ENCODE measurements at places on chromosomes 2 and 18.

DNA sequence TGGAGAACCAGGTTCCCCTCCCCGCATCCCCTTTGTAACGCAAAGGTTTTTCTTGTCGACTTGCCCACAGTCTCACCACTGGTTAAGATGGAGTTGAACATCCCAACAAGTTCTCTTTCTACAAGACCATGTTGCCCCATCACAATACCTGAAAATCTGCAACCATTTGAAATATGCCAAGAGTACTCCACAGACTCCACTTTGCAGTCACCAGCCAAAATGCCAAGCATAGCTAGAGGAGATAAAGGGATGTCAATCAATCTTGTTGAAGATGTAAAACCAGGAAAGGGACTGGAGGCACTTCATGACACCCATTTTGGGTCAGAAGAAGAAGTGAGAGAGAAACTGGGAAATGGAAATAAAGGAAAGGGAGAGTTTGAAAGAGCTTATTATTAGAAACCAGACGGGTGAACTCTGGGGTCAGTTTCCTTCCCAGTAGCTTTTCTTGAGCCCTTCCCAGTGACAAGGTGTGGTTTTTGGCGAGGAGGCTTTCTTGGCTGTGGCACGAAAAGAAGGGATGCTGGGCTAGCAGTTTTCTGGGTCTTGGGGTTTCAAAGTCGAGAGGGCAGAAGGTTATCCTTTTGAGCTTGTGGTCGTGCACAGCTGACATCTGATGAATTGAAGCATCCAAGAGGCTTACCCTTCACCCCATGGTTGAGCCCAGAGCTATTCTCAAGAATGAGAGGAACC is 79.3 kb downstream of the ACAA2 start:
- DNase-seq: no peak

DNA sequence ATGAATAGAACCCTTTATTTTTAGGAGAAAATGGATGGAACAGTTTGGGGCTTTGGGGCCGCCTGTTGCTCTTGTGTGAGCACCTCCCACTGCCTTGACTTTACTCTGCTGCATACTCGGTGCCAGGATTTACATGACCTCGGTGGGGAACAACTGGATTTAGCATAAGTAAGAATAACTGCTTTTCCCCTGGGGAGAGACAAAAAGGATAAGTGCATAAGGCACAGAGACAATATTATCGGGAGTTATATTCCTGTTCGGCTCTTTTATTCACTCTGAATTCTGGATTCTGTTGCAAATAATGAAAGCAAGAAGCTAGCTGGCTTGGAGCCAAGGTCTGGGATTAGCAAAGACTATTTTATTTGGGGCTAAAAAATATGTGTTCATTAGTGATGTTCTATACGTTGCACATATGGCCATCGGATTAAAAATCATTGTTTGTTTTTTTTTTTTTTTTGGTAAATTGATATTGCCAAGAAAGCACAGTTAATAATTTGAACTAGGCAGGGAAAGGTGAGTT is 69.8 kb downstream of the CYBRD1 start:
- no peak for DNase-seq

GRCh38 chr2:222802514-222803196 is 58.2 kb upstream of the ACSL3 start:
- no peak for DNase-seq

DNA sequence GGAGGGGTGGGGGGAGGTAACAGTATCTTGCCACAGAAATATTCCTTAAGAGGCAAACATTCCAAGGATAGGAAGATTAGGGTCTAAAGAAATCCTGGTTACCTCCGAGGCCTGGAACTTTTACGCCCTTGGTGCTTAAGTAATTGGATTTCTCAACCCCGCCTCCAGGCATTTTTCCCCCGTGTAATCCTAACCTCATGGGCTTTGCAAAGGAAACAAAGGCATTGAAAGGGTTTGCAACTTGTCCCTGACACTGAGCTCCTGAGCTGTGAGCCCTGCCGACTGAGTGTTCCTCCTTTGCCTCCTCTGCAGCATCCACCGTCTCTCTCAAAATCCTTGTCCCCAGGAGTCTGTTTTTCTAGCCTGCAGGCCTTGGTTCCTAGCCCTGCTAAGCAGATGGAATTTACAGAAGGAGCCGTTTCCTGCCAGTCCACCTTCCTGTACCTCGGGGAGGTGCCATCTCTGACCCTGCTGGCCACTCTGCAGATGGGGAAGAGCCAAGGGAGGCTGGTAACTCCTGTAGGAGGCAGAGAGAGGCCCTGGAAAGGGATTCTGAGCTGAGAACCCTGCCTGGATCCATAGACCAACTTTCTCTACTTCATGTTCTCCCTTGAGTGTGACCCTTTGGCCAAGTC is 24.2 kb downstream of the TET3 start:
- DNase-seq: no peak

- DNase-seq: no peak
Observed at GRCh38 chr2:128091726-128092080, 703 bp downstream of the UGGT1 start.

DNA sequence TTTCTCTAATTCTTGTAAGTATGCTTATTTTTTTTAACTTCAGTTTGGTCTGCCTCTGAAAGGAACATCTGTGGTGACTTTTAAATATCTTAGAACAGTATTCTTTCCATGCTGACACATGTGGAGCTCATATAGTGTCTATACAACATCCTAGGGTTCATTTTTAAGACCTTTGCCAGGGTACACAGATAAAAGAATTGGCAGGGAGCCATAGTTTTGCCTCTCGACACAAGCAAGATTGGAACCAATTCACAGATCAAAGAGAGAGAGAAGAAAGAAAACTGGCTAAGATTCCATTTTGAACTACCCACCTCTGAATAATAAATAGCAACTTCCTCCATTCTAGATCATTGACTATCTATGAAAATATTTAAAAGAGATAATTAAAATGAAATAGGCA is 142.7 kb upstream of the ST6GAL2 start:
- no peak for DNase-seq

DNA sequence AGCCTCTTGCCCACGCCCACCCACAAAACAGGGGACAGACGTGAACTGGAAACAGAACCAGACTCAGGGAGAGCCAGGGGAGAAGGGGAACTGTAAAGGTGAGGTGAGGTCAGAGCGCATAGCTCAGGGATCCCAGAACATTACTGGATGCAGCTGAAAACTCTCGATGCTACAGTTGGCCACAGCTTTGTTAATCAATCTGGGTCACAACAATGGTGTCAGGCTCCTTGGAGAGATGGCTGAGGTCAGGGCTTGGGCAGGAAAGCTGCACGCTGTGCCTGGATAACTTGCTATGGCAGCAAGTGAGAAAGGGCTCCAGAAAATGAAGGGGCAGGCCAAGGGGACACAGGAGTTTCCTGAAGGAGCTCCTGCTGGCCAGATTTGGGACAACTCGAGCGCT is 263.3 kb downstream of the TFCP2L1 start:
- DNase-seq: no peak

DNA sequence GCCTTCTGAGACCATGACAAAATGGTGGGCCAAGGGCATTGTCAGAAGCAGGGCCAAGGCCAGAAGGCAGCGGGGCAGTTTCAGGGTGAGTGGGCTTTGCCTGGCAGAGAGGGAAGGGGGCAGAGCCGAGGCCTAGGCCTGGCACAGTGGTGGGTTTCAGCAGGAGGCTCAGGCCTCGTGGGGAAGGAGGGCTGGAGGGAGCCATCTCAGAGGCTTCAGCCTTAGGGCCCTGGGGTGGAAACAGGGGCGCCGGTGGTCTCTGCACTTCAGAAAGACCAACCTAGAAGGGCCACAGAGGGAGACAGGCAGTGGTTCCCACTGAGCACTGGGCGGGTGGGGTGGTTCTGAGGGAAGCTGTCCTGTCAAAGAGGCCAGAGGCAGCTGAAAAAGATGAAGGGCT is 58.0 kb upstream of the SMAD7 start:
- DNase-seq: no peak
